ENCODE measurements at places on chromosomes 5 and 9.

- no peak for DNase-seq
Observed at GRCh38 chr9:87406543-87407166, 91.0 kb upstream of the DAPK1 start.

GRCh38 chr9:10534850-10535249 lies 78.0 kb downstream of the PTPRD start:
- DNase-seq, result no peak

- DNase-seq, result peak; percentile 39
Observed at GRCh38 chr5:88826646-88827585, 56.1 kb downstream of the MEF2C start.

GRCh38 chr5:132867046-132867451 lies 607 bp downstream of the UQCRQ start:
- no peak for DNase-seq

DNA sequence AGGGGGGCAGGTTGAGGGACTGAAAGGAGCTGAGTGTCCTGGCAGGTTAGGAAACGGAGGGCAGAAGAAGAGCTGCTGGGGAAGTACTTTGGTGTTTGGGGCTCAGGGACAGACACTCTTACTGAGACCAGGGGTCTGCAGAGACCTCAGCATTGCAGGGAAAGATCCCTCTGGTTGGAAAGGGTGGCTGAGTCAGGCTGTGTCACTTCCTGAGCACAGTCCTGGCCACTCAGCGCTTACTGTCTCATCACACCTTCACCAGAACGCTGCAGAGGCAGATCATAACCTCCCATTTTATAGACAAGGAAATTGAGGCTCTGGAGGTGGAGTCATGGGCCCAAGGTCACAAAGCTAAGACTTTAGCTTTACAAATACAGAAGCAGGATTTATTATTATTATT lies 54.3 kb downstream of the LMX1B start:
- no peak for DNase-seq

DNA sequence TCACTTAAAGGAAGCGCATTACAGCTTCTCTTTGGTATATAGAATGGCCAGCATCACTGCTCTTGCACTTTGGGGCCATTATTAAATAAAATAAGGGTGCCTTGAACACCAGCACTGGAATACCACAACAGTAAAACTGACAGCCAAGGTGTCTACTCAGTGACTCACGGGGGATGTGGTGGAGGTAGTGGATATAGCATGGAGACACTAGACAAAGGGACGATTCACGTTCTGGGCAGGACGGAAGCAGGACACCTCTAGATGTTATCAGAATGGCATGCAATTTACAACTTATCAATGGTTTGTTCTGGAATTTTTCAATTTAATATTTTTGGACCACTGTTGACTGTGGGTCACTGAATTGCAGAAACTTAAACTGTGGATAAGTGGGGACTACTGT lies 32.9 kb upstream of the PDE8B start:
- no peak for DNase-seq

GRCh38 chr9:15295761-15296405 lies 11.1 kb downstream of the TTC39B start:
- peak; percentile 74 for DNase-seq

DNA sequence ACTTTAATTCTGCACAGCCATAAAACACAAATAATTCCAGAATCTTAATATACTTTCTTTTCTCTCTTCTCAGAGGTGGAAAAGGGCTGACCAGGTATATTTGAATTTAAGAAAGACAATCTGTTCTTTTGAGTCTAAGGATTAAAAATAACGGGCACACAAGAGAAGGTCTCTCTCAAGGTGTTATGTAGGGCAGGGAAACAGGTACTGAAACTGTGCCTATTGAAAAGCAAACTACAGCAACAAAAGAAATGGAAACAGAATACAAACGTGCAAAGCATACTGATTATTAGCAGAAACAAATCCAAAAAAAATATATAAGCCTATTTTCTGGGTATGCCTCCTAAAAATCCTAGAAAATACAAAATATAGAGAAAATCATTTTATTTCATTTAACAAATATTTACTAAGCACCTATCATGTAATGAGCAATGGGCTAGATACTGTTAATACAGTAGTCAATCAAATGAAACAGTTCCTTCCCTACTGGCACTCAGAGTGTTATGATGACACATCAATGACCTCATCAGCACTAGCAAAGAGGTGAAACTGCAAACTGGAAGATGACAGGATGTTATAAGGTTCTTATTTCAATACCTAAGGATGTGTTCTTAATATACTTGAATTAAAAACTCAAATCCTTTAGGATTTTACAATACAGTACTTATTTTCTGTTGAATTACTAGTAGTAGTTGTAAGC lies 87.7 kb downstream of the AUH start:
- peak; percentile 61 for DNase-seq

GRCh38 chr9:81535542-81536241 lies 153.7 kb downstream of the TLE1 start:
- DNase-seq, result no peak

GRCh38 chr9:6758248-6758497 lies 400 bp downstream of the KDM4C start:
- DNase-seq, result no peak

- no peak for DNase-seq
Observed at GRCh38 chr5:52523701-52524100, 264.0 kb upstream of the ITGA1 start.

DNA sequence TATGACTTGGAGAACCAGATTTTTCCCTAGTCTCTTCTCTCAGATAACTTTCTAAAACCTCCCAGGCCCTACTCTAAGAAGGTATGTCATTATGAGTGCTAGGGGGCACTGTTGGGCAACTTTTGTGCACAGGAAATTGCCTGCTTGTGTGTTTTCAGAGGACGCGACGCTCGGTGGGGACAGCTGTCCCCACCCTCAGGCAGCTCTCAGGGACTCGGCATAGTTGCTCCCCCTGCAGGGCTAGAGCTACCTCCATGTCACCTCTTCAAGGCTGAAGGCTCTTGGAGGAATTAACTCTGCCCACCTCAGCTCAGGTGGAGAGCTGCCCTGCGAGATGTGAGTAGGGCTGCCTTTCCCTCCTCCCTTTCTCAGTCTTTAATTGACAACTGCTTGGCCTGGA lies 10.2 kb upstream of the TIFAB start:
- DNase-seq, result peak; percentile 72

GRCh38 chr9:103900466-103900865 lies 193.6 kb upstream of the SMC2 start:
- no peak for DNase-seq

DNA sequence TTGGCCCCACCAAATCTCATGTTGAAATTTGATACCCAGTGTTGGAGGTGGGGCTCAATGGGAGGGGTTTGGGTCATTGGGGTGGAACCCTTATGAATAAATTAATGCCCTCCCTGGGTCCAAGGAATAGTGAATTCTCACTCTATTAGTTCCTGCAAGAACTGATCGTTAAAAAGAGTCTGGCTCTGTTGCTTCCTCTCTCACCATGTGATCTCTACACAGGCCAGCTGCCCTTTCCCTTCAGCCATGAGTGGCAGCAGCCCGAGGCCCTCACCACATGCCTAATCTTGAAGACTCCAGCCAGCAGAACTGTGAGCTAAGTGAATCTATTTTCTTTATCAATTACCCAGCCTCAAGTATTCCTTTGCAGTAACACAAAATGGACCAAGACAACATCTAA lies 106.0 kb downstream of the CAAP1 start:
- DNase-seq, result no peak

GRCh38 chr5:118592229-118593002 lies 395.9 kb downstream of the DTWD2 start:
- no peak for DNase-seq

GRCh38 chr5:140055152-140055551 lies 12.1 kb upstream of the NRG2 start:
- no peak for DNase-seq

GRCh38 chr9:135536216-135536615 lies 9.7 kb upstream of the OBP2A start:
- DNase-seq, result peak; percentile 40

- DNase-seq, result no peak
Observed at GRCh38 chr5:32754284-32754683, 43.2 kb downstream of the NPR3 start.

- DNase-seq, result no peak
Observed at GRCh38 chr5:3382151-3382550, 213.5 kb upstream of the IRX1 start.

DNA sequence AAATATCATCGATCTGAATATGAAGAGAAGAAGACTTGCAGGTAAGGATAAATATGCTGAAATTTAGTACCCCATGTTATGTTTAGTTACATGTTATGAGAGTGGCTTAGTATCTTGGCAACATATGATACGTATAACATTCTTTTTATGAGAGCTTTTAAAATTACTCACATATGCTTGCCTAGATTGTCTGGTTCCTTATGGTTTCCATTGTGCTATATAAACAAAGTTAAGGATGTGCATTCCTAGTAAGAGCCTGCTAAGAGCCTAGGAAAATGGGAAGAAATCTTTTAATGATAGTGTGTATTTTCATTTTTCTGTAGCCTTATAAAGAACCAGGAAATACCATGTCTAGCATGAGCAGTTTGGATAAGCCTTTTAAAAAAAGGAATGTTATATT lies 112.0 kb upstream of the KCNN2 start:
- no peak for DNase-seq

DNA sequence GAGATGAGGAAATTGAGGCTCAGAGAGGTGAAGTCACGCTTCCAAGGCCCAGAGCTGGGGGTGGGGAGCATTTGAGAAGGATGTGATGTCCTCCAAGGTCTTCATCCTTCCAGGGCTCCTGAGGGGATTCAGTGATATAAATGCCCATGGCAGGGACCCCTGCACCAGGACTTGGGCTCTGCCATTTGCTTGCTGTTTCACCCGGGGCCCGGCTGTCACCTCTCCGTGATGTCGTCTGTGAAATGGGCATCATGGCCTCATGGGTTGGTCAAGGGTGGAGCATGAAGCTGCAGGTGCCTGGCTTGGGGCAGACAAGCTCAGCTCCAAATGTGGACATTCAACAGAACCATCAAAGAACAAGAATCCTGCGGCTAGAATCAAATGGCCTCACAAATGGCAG lies 253.1 kb downstream of the PBX3 start:
- no peak for DNase-seq

DNA sequence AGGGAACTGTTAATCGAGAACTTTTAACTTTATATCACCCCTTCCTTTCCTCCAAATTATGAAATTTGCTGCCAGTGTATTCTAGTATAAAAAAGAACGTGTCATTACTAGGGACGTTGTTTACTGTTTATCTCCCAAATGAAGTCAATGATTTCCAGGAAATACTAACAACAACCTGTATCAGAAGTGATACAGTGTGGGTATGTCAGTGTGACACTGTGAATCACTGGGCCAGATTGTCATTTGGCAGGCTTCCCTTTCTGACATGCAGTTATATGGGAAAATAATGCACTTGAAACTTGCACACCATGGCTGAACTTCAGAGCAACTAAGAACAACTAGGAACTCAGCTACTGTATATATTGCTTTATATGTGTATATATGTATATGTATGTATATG lies 12.6 kb downstream of the ZNF462 start:
- no peak for DNase-seq

DNA sequence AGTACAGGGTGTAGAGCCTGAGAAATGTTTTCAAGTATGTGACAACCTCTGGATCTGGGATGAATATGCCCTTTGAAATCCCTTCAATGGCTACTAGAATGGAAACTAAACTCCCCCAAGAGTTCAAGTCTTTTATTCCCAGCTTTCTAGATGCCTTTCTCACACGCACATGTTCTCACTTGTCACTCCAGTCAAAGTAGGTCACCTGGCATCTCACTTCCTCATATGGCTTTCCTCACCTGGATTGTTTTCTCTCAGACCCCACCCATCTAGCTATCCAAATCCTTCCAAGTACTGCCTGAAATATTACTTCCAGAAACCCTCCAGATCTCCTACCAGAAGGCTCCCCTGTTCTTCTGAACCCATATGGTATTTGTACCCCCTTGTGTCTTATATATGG lies 615.4 kb upstream of the KLF4 start:
- DNase-seq, result no peak

DNA sequence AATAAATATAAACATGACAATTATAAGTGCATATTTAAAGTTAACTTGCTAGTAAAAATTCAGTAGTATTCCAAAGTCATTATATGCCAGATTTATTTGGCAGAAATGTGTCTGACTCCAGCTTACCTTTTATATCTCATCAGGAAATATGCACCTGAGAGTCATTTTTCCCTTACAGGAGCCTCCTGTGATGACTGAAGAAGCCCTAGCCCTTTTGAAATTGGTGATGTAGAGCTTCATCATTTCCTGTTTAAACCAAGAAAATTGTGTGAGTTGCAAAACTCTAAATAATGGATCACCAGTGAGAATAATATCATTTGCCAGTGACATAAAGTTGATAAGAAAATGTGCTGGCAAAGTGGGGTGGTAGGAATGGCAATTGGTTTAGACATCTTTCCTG lies 42.1 kb upstream of the CTNND2 start:
- DNase-seq, result no peak

GRCh38 chr5:127076315-127077129 lies 3.2 kb upstream of the C5orf63 start:
- DNase-seq, result no peak

DNA sequence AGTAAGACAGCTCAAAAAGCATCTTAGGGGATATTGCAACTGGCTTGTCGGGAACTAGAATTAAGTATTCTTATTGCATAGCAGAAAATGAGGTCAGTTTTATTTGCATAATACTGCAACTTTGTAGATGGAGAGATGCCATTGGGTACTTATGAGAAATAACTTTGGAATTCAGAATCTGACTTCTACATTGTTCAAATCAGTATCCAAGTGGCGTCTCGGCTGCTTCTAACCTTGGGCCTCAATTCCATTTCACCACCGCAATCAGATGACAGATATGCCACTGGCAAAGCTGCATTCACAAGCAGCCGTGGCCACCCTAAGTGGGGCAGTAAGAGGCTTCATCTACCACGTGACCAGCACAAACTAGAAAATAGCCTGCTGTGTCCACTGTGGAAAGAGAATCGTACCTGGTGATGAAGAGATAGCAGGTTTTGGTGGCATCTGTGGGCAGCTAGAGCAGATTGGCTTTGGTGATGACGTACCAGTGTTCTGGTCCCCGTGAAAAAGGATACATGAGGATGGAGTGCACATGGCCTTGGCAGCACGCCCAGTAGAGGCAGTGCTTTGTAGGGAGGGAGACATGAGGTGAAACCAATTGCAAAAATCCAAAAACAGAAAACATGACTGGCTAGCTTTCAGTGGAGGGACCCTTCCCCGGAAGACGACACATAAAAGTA lies 116.6 kb downstream of the KLHL3 start:
- no peak for DNase-seq

DNA sequence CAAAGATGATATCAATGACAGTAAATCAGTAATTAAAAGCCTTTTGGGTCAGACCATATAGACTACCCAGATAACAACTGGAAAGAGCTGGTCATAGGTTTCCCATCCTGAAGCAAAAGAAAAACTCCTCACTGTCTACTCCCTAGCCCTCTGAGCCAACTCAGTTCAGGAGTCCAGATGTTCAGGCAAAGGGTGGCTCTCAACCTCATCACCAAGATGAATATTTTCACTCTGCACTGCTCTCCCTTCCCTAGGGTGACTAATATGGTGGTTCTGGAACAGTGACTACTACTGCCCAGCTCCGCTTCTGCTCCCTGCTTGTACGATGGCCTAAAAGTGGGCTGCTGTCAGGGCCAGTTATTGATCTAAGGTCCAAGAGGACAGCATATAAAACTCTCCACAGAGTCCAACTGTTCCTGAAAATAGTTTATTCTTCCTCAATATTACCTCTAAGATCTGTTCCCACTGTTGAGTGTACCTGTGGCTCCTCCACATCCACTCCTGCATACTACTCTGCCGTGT lies 263.4 kb upstream of the SLC30A5 start:
- DNase-seq, result no peak
